ENCODE measurements at places on chromosomes 12 and 14. TPM values are rescaled to one million over a fixed set of nuclear protein-coding genes. Genes with fewer than 3 reads are reported as not detected.

The SP1 gene
- total RNA-seq = 87.6 TPM

The OR4E2 gene
- not detected for total RNA-seq

The DIO3 gene
- not detected for total RNA-seq

The CLEC2A gene
- total RNA-seq = not detected

The XRCC3 gene
- total RNA-seq = 50.4 TPM

The UBE2N gene
- total RNA-seq = 143 TPM

DNA sequence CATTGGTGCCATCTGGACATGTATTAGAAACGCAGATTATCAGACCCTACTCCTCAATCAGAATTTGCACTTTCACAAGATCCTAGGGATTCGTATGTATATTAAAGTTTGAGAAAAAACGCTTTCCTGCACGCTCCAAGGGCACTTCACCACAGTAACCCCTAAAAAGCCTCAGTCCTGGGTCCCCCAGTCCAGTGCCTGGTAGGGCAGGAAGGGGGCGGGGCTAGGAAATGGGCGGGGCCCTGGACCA lies 369 bp downstream of the DEPDC4 start:
- H3K4me3 ChIP-seq = peak overlapping the region; percentile 96
- H3K27ac ChIP-seq = peak overlapping the region; percentile 97
- H3K4me1 ChIP-seq = peaks cover 23% of the 10 kb centered on the region
- DNase-seq = peak; percentile 96

DNA sequence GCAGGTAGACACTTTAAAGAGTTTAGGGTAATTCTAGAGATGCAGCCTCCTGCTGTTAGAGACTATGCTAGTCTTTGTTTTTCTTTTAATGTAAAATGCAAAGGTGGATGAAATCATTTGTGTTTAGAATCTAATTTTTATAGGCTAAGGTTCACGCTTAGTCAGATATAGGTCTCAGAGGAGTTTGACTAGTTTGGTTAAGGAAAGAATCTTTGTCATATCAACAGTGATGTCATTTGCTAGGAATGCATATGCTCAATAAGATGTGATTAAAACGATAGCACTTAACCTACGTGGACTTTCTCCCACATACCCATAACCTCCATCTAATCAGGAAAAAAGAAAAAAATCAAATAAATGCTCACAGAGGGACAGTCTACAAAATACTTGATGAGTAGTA lies 859.3 kb upstream of the ATXN7L3B start:
- no peaks in the 10 kb centered on the region for H3K4me1 ChIP-seq
- H3K27ac ChIP-seq = no peak overlapping the region
- H3K27me3 ChIP-seq = no peaks in the 10 kb centered on the region
- H3K36me3 ChIP-seq = no peaks in the 10 kb centered on the region

- no peak for DNase-seq
- H3K36me3 ChIP-seq = no peaks in the 10 kb centered on the region
- peak overlapping the region; percentile 30 for H3K27ac ChIP-seq
- H3K27me3 ChIP-seq = no peaks in the 10 kb centered on the region
- H3K4me3 ChIP-seq = no peak overlapping the region
- peaks cover 60% of the 10 kb centered on the region for H3K4me1 ChIP-seq
Measured at GRCh38 chr14:87996291-87996592, 3.3 kb upstream of the GALC start.

- no peak overlapping the region for H3K4me3 ChIP-seq
- H3K27me3 ChIP-seq = no peaks in the 10 kb centered on the region
- H3K4me1 ChIP-seq = peaks cover 9% of the 10 kb centered on the region
- DNase-seq = no peak
- no peak overlapping the region for H3K27ac ChIP-seq
Measured at GRCh38 chr14:64746298-64747250, 42.4 kb downstream of the PLEKHG3 start.

DNA sequence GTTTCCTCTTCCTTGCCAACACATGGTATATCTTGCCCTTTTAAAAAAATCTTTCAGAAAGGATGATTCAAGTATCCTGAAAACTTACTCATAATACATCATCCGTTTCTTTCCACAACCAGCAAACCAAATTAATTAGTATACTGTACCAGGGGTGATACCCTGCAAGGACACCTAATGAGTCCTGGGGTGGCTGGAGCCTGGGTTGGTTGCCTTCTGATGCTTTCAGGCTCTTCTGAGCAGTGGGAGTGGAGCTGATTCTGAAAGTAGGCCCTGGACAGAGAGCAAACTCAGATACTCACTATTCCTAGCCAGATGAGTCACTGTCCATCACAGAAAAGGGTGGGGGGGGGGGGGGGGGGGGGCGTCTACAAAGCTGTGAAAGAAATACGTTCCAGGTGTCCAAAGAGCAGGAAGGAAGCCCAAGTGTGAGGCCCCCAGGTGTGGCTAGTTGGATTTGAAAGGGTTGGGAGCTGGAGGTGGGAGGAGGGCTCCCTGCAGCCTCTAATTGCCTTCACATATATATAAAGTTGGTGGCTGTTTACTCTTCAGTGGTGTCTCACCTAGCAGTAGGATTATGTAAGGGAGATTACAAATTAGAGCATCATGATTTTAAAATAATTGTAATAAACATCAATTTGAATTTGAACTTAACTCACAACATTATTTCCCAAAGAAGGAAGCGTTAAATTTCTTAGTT lies 36.5 kb downstream of the FBXO33 start:
- no peaks in the 10 kb centered on the region for H3K27me3 ChIP-seq
- H3K4me1 ChIP-seq = peaks cover 19% of the 10 kb centered on the region
- peaks cover 9% of the 10 kb centered on the region for H3K36me3 ChIP-seq
- peak overlapping the region; percentile 81 for H3K27ac ChIP-seq

DNA sequence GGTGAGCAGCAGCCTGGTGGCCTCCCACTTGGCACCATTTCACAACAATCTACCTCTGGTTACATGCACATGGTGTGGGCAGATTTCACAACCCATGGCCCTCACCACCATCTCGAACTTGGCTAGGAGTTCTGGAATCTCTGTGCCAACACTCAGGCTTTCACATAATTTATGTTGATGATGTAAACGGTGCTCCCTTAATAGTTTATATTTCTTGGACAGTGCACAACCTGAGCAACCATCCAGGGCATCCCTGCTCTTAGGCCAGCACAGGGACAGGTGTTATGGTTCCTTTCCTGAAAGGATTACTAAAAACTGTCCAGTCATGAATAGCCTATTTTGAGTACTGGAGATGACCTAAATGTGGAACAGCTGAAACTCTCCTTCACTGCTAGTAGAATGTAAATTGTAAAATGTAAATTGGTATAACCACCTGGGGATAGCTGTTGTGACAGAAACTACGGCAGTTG lies 28.6 kb downstream of the ABCB9 start:
- no peak overlapping the region for H3K4me3 ChIP-seq
- H3K27ac ChIP-seq = no peak overlapping the region
- no peaks in the 10 kb centered on the region for H3K27me3 ChIP-seq
- no peaks in the 10 kb centered on the region for H3K4me1 ChIP-seq

The KRT86 gene
- total RNA-seq = 0.15 TPM
